A549 treated with RU486 at 1 μM for 4 hours (cell line): ENCODE measurements at places on chromosomes 4 and X. TPM values are rescaled to one million over a fixed set of nuclear protein-coding genes. Genes with fewer than 3 reads are reported as not detected.

The RASL11B gene
- total RNA-seq, result 0.07 to 0.24 TPM (median 0.13 TPM) in 4 of 5 replicates, not detected in the other

The KCTD8 gene
- not detected in 5 replicates for total RNA-seq

The ANXA10 gene
- total RNA-seq, result 2.3 to 4.1 TPM (median 3.4 TPM) in 5 replicates

The CTAG2 gene
- not detected in 5 replicates for total RNA-seq
